Upper lobe of left lung (tissue), 6 donors: ENCODE measurements at places on chromosomes 1 and 21. TPM values are rescaled to one million over a fixed set of nuclear protein-coding genes. Genes with fewer than 3 reads are reported as not detected.

DNA sequence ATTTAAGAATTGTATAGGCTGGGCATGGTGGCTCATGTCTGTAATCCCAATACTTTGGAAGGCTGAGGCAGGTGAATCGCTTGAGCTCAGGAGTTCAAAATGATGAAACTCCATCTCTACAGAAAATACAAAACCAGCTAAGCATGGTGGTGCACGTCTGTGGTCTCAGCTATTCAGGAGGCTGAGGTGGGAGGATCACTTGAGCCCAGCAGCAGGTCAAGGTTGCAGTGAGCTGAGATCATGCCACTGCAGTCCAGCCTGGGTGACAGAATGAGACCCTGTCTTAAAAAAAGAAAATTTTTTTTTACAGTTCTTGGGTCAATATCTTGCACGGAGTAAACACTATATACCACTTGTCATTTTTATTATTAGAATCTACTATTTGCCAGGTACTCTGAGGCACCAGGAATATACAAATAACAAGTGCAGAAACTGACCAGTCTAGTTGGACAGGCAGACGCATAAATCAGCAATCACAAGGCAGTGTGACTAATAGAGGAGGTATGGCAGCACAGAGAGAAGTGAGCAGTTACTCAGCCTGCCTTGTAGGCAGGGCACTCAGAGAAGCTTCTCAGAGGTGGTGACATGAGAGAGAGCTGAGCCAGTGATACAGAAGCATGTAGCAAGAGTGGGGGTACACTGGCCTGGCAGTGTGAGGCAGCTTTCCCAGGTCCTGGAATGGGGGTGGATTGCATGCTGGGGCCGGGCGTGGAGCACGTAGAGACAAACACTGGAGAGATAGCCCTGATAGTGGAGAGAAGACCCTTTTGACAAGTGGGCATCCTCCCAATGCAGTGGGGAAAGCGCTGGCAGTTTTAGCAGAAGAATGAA lies 8.0 kb downstream of the PHLDA3 start:
- DNase-seq, result no peak

GRCh38 chr1:3454811-3455618 lies 550 bp downstream of the ARHGEF16 start:
- peak; percentile 90 for DNase-seq

DNA sequence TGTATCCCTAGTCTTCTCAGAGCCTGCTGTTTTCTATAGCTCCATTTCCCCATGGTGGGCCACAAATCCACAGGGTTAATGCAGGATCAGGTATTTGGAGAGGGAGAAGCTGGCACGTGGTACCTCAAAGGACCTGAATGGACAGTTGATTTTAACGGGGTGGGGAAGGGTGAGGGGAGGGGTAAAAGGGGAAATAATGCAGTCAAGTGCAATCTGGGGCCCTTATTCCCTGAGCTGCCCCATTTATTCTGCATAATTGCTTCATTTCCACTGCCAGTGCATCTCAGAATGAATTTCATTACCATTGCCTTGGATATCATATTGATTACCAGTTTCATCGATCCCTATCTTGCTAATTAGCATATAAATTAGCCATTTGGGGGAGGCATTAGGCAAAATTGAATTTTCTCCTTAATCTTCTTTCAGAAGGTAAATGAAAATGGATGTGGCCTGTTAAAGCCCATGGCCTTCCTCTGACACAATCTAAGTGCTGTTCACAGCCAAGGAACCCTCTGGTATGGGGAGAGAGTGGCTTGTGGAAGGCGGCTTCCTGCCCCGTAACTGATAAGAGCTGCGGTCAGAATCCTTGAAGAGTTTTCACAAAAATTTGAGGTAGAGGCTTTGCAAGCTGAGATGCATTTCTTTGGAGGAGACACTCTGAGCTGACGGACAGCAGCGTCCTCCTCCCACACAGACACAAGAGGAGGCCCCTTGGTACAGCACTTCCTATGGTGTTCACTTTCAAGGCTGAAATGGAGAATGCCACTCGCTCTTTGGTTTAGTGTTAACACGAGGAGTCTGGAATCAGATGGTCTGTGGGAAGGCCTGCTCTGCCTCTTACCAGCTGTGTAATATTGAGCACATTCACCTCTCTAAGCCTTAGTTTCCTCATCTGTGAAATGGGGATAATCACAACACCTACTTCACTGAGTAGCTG lies 34.4 kb downstream of the PHC2 start:
- DNase-seq, result no peak

- DNase-seq, result no peak
Measured at GRCh38 chr1:32627596-32628162, 22.7 kb downstream of the ZBTB8OS start.

DNA sequence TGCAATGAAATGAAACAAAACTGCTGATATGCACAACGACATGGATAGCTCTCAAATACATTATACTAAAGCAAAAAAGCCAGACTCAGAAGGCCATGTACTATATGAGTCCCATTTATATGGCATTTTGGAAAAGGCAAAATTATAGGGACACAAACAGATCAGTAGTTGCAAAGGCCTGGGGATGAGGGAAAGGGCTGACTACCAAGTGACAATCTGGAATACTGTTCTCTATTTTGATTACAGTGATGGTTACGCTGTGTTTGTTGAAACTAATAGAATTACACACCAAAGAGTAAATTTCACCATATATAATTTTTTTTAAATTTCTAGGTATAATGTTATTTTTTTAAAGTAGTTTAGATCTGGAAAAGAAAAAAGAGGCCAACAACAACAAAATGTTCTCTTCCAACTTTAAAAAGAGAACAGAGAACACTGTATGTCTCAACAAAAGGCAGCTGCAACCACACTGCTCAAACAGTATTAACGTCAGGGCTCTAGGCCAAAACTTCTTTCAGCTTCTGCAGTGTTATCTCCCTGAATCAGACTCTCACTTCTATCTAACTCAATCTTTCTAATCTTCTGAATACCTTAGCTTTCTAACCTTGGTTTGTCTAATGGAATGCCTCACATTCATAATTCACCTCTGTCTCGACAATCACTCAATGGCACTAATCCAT lies 75.8 kb downstream of the FOXJ3 start:
- DNase-seq, result no peak

DNA sequence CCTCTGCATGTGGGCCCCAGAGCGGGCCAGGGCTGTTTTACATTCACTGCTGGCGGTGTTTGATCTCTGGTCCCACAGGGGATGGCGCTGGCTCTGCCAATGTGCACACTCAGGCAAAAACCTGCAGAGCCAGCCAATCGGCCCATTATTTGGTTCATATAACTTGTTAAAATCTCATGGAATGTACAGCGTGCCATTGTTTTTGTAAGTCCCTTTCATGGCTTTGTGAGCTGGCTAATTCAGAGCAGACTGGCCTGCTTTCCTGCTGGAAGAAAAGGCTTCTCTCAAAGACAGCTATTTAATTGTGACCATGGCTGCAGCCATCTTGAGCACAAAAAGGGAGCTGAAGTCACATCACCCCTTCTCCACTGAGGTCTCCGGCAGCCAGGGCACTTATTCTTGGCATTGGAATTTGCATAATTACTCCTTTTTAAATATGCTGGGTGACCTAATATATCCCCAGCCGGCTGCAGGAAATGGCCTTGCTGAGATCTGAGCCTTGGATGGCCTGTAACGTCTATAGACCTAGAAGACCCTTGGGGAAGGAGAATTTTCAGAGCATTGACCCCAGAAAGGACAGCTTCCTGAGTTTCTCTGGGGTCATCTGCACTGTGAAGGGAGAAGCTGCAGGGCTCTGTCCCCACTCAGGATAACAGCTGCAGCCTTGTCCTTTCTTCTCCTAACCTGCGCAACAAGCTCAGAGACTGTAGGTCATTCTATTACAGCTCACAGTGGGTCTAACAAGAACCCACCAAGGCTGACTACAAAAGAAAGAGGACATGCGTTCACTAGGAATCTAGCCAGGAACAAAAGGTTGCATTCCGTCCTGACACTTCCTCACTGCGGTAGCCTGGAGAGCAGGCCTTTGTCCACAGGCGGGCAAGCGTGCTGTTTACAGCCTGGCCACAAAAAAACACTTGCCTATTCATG lies 45.8 kb downstream of the BCAR3 start:
- DNase-seq, result no peak

DNA sequence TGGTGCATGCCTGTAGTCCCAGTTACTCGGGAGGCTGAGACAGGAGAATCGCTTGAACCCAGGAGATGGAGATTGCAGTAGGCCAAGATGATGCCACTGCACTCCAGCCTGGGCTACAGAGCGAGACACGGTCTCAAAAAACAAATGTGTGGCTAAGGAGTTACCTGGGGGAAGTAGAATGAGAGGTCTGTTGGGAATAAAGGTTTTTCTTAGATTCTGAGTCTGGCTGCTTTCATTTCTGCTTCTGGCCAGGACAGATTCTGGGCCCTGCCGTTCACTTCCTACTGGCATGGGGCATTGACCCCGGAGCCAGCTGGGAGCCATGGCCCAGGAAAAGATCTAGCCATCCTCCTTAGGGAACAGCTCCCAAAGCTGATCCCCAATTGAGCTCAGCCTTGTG lies 420 bp upstream of the DCDC2B start:
- no peak for DNase-seq

- peak; percentile 83 for DNase-seq
Measured at GRCh38 chr1:32753532-32754316, 51.2 kb upstream of the SYNC start.

GRCh38 chr21:22223385-22223784 lies 1225.2 kb downstream of the NCAM2 start:
- DNase-seq, result no peak

- no peak for DNase-seq
Measured at GRCh38 chr1:55272994-55273393, 57.8 kb upstream of the USP24 start.

DNA sequence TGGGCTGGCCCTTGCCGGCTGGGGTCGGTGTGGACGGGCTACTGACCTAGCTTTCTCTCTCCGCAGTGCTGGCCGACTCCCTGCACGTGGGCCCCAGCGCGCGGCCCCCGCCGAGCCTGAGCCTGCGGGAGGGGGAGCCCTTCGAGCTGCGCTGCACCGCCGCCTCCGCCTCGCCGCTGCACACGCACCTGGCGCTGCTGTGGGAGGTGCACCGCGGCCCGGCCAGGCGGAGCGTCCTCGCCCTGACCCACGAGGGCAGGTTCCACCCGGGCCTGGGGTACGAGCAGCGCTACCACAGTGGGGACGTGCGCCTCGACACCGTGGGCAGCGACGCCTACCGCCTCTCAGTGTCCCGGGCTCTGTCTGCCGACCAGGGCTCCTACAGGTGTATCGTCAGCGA lies 34.9 kb downstream of the PTGFRN start:
- peak; percentile 80 for DNase-seq

DNA sequence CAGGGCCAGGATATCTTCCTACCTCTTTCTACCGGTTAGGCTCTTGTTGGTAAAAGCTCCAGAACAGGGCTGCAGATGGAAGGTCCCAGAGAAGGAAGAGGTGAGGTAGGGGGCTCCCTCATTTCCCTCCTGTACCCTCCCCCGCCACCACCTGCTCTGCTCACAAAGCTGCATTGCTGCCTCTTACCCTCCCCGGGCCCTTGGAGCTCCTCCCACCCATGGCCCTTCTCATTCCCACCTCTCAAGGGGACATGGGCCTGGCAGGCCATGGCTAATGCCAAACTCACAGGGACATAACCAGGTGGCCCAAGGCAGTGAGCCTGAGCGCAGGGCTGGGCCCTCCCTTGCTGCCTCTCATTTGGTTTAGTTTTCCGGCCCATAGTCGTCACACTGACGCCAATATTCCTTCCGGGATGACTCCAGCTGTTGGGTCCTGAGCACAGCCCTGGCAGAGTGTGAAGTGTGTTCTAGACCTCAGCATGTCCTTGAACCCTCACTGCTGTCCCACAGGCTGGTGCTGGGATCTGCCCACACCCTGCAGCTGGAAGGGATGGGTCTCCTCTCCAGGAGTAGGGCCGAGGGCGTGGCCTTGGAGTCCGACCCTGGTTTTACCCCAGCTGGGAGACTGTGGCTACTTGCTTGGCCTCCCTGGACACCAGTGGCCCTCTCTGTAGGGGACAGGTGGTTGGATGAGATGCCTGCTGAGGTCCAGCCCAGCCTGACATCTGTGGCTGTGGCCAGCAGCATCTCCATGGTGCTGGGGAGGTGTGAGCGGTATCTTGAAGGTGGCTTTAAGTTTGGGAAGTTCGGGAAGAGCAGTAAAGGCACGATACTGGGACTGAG lies 104.6 kb downstream of the ARHGEF10L start:
- no peak for DNase-seq

DNA sequence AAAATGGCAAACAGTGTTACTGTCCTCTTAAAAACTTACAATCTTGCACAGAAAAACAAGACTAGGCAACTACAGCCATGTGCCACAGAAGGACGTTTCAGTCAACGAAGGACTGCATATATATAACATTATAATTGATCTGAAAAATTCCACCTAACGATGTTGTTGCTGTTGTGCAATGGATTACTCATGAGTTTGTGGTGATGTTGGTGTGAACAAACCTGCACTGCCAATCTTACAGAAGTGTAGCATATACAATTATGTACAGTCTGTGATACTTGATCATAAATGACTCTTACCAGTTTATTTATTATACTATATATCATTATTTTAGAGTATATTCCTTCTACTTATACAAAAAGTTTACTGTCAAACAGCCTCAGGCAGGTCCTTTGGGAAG lies 6.8 kb upstream of the VAMP4 start:
- DNase-seq, result no peak

- no peak for DNase-seq
Measured at GRCh38 chr1:46619656-46620258, 3.1 kb upstream of the MOB3C start.

GRCh38 chr21:41894922-41895557 lies 15.9 kb upstream of the PRDM15 start:
- DNase-seq, result no peak

DNA sequence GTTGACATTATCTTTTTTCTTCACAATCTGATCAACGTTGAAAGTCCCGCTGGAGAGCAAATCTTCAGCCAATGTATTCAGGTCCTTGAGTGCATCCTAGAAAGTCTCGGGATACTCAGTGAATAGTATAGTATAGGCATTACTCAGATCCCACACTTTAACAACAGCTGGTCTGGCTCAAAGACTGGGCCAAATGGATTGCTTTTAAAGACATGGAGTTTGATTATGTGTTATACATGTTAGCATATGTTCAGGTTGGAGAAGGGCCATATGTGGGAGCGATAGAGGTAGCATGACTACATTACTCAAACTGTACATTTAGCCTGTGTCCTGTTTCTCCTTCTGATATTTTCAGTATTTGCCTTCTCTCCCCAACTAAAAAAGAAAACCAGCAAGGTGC lies 33.1 kb downstream of the OR10Z1 start:
- no peak for DNase-seq

The PROX1 gene
- 11.1 TPM for total RNA-seq

The IFNLR1 gene
- total RNA-seq, result 4.1 TPM

The COL9A2 gene
- 30.4 TPM for total RNA-seq

The LAMB3 gene
- total RNA-seq, result 70.0 TPM

The ACAP3 gene
- total RNA-seq, result 166 TPM

The ADAMTS1 gene
- total RNA-seq, result 37.9 TPM

The E2F2 gene
- total RNA-seq, result 1.0 TPM

The RGSL1 gene
- not detected for total RNA-seq

The OR11L1 gene
- not detected for total RNA-seq
